ENCODE measurements at places on chromosomes 16 and 17. TPM values are rescaled to one million over a fixed set of nuclear protein-coding genes. Genes with fewer than 3 reads are reported as not detected.

- DNase-seq: no peak
These were observed 10.3 kb upstream of the GAS7 start for GRCh38 chr17:10208604-10209193.

- no peak for DNase-seq
These were observed 408 bp upstream of the KPNA2 start for GRCh38 chr17:68035131-68035522.

- DNase-seq: no peak
These were observed 98.6 kb upstream of the AXIN2 start for GRCh38 chr17:65660078-65660477.

DNA sequence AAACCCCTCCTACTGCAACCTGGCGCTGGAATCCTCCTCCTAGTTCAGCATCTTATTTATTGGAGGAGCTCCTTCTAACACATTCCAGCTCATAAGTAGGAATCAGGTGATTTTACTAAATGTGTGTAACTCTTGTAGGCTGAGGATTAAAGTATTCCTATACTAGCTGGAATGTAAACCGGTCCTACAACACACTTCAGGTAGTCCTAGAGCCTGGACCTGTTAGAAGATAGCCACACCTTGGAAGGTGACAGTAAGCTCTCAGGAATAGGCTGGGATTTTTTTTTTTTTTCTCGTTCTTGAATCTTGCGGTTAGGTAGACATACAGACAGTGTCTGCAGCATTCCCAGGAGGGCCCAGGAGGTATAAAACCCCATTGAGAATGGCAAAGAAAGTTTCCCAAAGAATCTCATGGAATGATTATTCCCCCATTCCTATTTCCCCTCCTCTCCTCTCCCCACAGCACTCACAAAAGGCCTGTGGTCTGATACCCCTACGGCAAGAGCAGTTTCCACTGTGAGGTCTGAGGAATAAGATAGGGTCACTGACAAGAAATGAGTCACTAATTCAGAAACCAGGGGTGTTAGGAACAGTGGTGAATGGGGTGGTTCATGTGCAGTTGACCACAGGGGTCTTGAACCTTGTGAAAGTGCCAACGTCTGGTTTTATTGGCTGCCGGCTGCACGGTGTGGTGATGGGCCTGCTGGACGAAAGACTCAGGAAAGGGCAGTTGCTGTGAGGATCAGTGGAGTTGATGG lies 267.1 kb downstream of the UTP18 start:
- DNase-seq: no peak

DNA sequence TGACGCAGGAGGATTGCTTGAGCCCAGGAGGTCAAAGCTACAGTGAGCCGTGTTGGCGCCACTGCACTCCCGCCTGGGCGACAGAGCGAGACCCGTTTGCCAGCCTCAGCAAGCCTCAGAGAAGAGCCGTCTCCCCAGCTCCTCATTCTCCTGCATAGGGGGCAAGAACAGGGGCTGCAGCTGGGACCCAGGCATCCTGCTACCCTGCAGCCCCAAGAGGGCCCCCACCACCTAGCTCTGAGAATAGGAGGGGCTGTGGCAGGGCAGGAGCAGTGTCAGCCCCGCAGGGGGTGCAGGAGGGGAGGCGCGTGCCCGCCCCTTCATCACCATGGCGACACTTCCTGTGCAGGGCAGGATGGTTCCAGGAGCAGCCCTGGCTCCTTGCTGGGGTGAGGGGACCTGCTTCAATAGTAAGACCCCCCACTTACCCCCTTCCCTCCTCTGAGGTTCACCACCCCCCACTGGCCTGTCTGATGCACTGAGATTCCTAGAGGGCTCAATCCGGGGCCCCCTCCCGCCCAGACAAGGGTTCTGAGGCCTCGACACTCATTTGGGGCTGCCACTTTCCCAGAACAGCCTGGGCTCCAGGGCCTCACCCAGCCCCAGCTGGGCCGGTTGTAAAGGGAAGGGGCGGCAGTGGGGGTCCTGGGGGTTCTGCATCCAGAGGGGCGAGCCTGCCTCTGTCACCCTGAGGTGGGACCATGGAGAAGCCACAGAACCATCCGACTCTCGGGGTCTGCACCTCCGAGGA lies 20.2 kb downstream of the VASN start:
- no peak for DNase-seq

TNFSF13 gene
- polyA plus RNA-seq: 0.44 TPM

DNA sequence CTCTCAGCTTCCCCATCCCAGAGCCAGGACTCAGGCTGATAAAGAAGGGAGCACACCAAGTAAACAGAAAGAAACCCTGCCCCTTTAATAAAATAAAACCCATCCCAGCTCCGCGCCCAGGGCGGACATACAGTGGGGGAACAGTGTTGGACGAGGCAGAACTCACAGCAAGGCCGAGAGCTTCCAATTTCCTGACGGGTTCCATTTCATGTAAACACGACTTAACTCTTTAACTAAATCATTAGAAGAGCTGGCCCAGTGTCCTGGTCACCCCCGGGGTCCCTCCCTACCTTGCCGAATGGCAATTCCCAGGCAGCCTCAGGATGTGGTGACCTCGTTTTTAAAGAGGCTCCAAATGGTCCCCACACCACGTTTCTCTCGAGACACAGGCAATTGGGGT lies 340.7 kb downstream of the FOXL1 start:
- no peak for DNase-seq

- peak; percentile 80 for DNase-seq
These were observed 3.4 kb downstream of the ZNF688 start for GRCh38 chr16:30567991-30568638.

- DNase-seq: no peak
These were observed 50.7 kb upstream of the TNRC6C start for GRCh38 chr17:77907497-77908461.

- DNase-seq: no peak
These were observed 174.2 kb downstream of the STX8 start for GRCh38 chr17:9401434-9401833.
